ENCODE measurements at places on chromosomes 4 and X.

- DNase-seq: no peak
Observed at GRCh38 chr4:77358315-77358928, 201.4 kb downstream of the CCNG2 start.

DNA sequence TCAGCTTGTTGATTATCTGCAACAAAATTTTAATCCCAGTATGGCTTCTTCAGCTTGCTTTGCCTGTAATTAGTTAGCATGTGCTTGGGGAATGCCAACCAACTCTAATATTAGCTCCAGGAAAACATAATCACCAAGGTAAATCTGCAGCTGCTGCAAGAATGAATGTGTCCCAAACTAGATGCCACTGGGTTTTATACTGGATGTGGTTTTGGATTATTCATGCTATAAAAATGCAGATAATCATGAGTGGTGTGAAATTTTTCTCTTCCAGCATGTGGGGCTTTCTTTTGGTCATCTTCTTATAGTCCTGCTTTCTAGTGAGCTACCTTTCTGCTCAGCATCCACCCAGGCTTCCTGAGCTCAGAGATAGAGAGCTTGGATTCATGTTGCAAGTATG, 295.9 kb upstream of the CASK start:
- no peak for DNase-seq

- DNase-seq: no peak
Observed at GRCh38 chr4:145299380-145300076, 119.1 kb upstream of the OTUD4 start.

GRCh38 chr4:40838742-40839141, 89.0 kb downstream of the NSUN7 start:
- DNase-seq: no peak

- no peak for DNase-seq
Observed at GRCh38 chr4:165826166-165826565, 46.9 kb upstream of the TLL1 start.

- DNase-seq: no peak
Observed at GRCh38 chr4:78075986-78076385, 18.9 kb downstream of the FRAS1 start.

DNA sequence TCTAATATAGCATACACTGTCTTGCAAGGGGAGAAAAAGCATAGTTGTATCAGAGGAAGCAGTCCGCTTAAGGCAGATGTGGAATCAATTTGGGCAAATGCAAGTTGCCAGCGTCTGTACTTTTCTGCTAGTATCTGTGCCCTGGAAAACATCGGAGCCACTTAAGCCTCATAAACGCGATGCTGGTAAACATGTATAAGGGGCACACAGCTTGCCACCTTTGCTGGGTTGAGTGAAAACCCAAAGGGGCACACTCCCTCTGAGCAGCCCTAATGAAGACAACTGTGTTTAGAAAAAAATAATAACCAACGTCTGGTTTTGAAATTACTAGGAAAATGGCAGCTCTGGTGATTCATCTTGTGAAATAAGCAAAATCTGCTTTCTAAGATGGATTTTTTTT, 24.3 kb downstream of the SMIM20 start:
- DNase-seq: no peak

- DNase-seq: no peak
Observed at GRCh38 chr4:164892018-164892417, 15.0 kb downstream of the APELA start.

DNA sequence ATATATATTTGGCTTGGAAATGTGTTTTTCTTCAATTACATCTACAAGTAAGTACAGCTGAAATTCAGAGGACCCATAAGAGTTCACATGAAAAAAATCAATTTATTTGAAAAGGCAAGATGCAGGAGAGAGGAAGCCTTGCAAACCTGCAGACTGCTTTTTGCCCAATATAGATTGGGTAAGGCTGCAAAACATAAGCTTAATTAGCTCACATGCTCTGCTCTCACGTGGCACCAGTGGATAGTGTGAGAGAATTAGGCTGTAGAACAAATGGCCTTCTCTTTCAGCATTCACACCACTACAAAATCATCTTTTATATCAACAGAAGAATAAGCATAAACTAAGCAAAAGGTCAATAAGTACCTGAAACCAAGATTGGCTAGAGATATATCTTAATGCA, 26.1 kb downstream of the NUDT6 start:
- no peak for DNase-seq

- no peak for DNase-seq
Observed at GRCh38 chrX:115311601-115312001, 22.1 kb downstream of the LUZP4 start.

GRCh38 chrX:101195442-101196173, 24.0 kb upstream of the DRP2 start:
- no peak for DNase-seq

GRCh38 chr4:108107729-108108382, 60.9 kb downstream of the LEF1 start:
- no peak for DNase-seq

All from NCI-H187 treated with DMSO at 0.1 percent for 48 hours (cell line).